ENCODE measurements at places on chromosomes 11 and 22. TPM values are rescaled to one million over a fixed set of nuclear protein-coding genes. Genes with fewer than 3 reads are reported as not detected.

- DNase-seq = no peak
These were observed 31.6 kb downstream of the CPT1A start for GRCh38 chr11:68810164-68810563.

- no peak for DNase-seq
These were observed 39.4 kb downstream of the SIK3 start for GRCh38 chr11:117058761-117059261.

Gene SNX32
- total RNA-seq = 4.2 TPM

DNA sequence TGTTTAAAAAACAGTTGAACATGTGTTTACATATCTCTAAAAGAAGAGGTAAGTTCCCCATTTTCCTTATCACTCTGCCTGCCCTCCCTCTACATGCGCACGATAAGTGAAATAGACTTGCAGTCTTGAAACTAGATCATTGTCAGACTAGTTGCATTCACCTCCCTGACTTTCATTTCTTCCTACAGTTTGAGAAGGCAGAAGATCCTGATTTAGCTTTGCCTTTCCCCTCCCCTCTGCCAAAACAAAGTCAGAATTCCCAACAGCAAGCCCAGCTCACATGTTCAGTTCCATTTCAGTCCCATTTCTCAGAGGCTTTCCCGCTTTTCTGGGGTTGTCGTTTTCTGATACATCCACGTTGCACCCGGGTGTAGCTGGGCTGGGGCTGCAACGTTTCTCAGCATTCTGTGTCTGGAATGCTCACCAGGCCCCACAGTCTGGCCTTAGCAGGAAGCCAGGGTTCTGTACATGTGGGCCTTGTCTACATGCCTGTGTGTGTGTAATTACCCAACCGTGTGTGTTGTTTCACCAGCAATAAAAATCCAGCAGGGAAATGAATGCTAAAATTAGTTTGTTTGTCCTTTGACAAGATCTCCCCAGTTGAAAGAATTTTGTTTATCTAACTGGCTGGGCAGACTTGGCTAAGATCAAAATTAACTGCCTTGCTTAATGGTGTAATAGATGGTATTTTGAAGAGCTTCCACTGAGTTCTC, 179.2 kb downstream of the DBX1 start:
- DNase-seq = no peak

Gene ACRV1
- total RNA-seq = not detected

Gene ST14
- total RNA-seq = 71.7 TPM

Gene OR51B2
- not detected for total RNA-seq

Gene APOC3
- total RNA-seq = 54.4 TPM

GRCh38 chr11:122617926-122618325, 37.6 kb upstream of the UBASH3B start:
- DNase-seq = no peak

GRCh38 chr11:82864268-82864667, 36.0 kb downstream of the PRCP start:
- no peak for DNase-seq

DNA sequence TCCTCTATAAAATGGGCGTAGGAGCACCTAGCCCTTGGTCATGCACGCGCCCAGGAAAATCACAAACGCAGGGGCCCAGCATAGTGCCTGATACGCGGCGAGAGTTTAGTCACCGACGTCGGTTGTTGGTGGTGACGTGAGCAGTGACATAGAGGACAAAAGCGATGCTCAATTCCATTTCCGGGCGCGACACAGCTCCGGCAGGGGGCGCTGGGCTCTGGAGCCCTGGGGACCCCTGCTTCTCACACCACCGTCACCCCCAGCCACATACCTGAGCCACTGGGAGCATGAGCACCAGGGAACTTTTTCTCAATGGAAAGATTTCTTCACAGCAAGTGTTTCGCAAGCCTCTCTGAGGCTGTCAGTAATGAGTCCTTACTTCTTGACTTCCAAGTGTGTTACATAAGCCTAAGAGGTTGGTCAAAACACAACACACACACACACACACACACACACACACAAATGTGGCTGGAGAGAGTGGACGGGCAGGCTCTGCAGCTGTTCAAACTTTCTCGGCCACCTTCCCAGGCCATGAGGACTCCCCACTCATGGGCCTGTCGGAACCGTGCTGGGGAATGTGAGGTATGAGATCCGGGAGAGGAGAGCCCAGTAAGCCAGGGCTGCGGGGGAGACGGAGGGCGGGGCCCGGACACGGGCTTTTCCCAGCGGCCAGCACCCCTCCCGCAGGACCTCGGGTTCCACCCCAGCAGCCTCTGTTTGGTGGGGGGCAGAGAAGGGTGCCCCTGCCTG, 36.9 kb upstream of the LINC01488 start:
- no peak for DNase-seq

Gene TST
- total RNA-seq = 30.8 TPM

DNA sequence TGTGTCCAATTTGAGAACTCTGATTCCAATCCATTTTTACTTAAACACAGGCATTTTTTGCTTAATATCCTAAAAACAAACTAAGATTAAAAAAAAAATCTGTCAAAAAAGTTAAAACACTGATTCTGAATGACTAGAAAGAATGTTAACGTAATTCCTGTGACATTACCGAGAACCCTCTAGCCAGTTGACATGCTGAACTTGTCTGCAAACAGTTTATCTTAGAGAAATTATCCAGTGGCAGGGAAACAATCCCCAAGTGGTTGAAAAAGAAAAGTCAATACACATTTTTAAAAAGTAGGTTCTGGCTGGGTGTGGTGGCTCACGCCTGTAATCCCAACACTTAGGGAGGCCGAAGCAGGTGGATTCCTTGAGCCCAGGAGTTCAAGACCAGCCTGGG, 11.6 kb downstream of the KMT5B start:
- no peak for DNase-seq

DNA sequence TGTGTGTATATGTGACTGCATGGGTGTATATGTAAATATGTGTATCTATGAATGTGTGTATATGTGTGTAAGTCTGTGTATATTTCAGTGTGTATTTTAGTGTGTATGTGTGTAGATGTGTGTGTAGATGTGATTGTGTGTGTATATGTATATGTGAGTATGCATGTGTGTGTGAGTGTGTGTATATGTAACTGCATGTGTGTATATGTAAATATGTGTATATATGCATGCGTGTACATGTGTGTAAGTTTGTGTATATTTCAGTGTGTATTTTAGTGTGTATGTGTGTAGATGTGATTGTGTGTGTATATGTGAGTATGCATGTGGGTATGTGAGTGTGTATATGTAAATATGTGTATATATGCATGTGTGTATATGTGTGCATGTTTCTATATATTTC, 169.9 kb downstream of the MN1 start:
- DNase-seq = no peak

Gene MUC15
- total RNA-seq = 6.9 TPM

Gene GALNT18
- 9.8 TPM for total RNA-seq

Gene SLC15A3
- 2.3 TPM for total RNA-seq

Gene HOATZ
- 0.75 TPM for total RNA-seq

GRCh38 chr11:105432241-105432995, 177.5 kb upstream of the GRIA4 start:
- DNase-seq = no peak

DNA sequence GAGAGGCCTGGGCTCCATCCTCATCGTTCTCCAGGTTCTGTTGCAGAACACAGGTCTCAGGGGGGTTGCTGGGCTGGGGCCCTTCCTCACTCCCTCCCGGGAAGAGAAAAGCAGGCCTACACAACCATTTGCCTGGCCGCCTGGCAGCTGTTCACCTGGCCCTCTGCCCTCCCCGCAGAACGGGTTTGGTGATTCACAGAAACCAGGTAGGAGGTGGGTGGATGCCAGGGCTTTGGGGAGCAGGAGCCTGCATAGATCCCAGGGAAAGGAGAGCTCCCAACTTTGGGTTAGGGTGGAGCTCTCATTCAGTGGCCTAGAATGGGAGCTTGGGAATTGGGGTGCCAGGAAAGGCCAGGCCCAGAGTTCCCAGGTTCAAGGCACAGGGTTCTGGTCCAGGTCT, 995 bp downstream of the TMEM134 start:
- DNase-seq = no peak

- DNase-seq = no peak
These were observed 366.8 kb downstream of the SHANK2 start for GRCh38 chr11:70885281-70886231.

DNA sequence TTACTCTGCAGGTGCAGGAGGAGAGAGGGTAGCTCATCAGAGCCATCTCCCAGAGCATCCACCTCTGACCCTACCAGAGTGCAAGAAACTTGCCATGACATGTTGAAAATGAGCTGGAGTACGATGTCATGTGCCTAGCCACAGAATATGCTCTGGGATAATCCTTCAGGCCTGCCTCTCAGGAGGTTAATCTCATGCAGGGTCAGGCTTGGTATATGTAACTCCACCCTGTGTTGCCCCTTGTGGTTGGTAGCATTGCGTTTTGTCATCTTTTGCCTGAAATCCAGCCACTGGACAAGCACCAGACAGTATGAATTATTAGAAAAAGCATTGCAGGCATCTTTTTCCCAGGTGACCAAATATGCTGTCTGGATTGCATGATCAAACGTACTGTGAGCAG, 36.2 kb downstream of the CNTF start:
- no peak for DNase-seq

DNA sequence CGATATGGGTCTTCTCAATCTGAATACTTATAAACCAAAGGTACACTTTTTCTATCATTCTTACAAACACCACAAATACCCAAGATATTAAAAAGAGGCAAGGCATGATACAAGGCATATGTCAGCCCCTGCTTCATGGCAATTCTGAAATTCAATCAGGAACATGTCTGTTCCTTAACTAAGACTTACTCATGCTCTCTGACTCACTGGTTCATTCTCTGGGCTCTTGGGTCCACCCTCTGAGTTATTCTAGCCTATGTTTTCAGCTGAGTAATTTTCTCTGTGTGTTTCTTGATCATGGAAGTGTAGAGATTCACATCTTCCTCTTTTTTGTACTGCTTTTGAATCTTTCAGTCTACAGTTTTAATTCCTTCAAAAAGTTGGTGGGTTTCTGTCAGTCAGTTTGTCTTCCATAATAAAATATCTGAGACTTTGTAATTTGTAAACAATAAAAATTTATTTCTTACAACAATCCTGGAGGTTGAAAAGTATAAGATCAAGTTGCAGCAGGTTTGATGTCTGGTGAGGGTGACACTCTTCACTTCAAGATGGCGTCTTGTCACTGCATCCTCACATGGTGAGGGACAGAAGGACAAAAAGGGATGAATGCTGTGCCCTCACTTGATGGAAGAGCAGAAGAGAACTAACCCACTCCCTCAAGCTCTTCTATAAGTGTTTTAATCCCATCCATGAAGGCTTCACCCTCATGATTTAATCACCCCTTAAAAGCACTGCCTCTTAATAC, 211.7 kb downstream of the FAM76B start:
- no peak for DNase-seq

DNA sequence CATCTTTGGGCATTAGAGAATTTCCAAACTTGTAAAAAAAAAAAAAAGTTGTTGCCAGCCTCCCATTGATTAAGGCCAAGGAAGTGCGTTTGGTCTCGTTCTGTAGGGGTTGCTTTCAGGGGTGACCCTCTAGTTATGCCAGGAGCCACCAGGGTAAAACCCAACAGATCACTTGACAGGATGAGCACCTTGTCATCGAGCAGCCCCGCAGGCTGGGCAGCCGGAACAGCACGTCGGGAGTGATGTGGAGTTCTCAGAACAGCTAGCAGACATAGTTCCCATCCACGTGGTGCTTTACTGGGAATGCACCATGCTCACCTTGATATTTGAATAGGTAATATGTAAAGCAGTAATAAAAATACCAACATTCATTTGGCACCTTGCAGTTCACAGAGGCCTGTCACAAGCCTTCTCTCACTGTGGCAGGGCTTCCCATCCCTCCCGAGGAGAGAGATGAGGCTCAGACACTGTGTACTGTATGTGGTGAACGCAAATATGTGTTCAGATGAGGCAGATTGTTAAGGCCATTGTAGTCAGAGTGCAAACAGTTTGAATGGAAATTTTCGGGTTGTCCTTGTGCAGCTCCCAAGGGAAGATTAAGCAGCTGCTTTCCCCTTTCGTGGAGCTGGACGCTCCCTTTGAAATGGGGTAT, 70.9 kb upstream of the SORL1-AS1 start:
- DNase-seq = no peak

Gene IGSF22
- total RNA-seq = 0.07 TPM

DNA sequence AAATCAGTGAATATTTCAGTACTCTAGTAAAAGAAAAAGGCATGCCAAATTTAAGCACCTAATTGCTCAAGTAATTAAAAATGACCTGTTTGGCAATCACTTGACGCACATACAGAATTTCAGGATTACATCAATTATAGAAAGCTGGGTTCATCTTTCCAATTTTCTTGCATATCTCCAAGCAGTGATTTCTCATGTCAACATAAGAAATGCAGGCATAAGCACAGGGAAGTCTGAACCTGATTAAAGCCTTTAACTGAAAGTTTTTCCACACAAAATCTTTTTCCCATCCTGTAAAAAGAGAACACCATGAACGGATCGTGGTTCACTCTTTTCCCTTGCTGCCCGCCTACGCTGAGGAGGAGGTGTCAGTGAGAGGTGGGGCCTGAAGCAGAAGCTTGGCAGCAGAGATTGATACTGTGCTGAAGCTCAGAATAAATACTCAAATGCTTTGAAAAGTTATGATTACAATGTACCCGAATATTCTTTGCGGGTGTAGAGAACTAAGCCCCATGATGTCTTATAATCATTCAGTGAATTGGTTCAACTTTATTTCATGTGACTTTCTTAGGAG, 704.1 kb upstream of the CCDC90B start:
- DNase-seq = no peak

DNA sequence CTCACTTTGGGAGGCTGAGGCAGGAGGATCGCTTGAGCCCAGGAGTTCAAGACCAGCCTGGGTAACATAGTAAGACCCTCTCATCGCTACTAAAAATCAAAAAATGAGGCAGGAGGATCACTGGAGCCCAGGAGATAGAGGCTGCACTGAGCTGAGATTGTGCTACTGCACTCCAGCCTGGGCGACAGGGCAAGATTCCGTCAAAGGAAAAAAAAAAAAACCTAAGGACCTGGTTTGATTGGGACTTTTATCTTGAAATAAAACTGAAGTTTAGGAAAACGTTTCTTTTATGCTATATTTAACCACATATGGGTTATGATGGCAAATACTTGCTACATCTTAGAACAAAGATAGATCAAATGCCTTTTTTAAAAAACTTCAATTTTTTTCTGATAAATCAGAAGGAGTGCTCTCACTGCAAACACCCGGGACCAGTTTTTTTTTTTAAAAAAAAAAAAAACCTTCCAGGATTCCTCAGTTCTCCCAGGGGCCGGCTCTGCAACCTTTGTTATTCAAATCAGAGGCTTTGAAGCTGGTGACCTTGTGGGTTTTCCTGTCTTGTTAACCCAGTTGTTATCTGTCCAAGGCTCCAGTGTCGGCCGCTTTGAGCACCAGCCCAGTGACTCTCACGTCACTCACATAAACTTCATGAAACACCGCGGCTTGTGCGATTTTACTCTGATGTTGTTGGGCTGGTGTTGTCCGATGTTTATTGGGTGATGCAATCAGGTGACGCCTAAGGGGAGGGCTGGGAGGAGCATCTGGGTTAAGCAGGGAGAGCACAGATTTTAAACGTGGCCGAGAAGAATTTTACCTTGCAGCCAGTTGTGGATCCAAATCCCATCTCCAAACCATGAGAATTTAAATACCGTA, 24.7 kb upstream of the SLC22A12 start:
- no peak for DNase-seq

Measured in type B pancreatic cell (in vitro differentiated cells).